ENCODE measurements at places on chromosomes 16 and 17.

DNA sequence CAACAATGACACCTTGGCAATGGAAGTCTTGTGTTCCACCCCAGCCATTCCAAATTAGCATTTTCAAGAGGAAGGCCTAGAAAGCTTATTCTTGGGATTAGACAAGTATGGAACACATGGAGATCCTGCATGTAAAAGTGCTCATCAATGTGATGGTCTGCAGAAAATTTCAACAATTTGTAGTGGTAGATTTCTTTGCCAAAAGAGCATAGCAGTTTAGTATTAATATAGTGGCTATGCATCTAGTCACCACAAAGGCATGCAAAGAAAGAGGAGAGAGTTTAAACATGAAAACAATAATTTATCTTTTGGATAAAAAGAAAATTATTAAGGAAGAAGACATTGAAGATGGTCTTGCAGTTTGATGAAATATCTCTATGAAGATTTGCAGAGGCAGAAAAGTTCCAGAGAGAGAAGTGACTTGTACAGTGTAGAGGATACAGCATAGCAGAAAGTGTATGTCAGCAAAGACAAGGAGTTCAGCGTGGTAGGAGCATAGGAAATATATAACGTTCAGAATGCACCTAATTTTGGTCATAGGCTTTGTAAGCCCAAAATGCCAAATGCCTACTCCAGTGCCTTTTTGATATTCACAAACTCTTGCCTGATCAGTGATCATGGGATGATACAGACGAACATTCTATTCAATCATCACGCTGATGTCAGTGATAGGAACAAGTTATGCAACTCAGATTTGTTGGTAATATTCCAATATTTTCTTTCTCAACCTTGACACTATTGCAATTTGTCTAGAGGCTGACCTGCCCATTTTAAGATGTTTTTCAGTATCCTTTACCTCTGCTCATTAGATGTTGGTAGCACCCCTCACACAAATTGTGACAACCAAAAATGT, 727.9 kb upstream of the SOX9 start:
- DNase-seq: no peak

DNA sequence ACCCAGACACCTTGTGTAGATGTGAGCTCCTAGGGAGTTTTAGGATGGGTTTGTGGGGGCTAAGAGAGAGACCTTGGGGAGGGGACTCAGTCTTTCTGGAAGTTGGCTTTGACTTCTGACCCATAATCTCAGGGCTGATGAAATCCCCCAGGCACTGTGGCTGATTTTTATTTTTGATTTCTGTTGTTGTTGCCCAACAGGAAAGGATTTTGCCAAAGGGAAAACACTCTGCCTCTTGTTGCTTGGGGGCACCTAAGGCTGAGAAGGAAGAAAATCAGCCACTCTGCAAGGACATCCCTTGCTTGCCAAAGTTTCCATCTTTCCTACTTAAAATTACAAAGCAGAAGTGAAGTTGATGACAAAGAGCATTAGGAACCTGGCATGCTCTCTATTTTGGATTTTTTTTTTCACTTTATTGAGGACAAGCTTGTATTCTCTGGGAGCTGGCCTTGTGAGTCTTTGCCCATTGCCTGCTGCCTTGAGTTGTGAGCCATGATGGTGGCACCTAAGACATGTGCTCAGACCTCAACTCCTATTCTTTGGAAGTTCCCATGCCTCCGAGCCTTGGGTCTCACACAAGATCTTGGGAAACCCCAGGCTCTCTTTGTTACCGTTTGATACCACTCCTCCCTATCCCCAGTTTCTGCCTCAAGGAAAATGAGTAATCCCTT, 3.2 kb upstream of the C1QTNF1 start:
- DNase-seq: no peak

- DNase-seq: no peak
Measured at GRCh38 chr17:21368545-21369246, 7.5 kb upstream of the KCNJ12 start.

DNA sequence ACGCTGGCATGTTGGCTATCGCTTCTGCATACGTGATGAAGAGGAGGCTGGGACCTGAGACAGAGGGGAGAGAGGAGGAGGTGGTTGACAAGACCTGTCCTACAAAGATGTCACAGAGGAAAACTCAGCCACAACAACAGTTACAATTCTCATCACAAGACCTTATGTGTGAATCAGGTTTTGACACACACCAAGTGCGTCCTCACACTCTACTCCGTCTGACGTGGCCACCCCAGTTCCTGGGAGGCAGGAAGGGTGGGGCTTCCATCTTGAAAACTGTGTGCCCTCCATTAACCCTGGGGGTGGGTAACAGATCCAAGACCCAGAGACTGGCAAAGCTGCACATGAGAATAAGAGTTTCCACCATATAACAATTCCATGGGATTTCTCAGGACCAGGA, 24.1 kb downstream of the SLC6A4 start:
- DNase-seq: no peak

DNA sequence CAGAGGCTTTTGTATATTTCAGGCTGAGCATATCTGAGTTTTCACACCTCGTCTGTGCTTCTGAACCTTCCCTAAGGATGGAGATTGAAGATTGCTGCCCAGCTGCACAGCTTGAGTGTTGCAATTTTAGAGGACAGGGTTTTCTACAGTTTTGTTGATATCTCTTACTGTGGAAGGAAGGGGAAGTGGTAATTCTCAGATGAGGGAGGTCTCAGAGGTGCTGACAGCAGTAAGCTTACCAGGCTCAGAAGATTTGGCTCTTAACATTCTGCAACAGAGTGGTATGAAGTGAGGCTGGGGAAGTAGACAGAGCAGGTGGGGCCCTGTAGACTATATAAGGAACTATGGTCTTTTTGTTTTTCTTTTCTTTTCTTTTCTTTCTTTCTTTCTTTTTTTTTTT, 45.8 kb upstream of the ARHGAP17 start:
- peak; percentile 68 for DNase-seq

GRCh38 chr17:82980632-82981031, 98.8 kb upstream of the METRNL start:
- no peak for DNase-seq

Data from GM20000 (cell line).